ENCODE measurements at places on chromosomes 11 and 22.
A peak's percentile ranks its signal among the peaks of the same experiment; 100 is the strongest.

DNA sequence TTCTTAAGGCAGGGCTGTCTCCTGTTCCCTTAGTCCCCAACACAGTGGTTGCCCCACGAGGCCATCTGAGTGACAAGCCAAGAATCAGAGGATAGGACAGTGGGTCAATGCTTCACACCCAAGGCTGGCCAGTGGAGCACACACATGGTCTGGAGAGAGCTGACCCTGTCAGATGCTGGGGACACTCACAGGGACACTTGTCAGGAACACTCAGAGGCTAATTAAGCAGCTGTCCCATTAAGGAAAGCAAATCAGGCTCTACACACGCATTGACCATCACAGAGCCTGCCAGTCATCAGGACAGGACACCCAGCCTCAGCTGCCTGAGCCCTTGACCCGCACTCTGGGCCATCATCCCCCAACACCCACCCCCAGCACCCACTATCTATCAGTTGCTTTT, 18.2 kb downstream of the GDPD5 start:
- DNase-seq, result no peak

- peak; percentile 79 for DNase-seq
These were observed 37.0 kb upstream of the FTH1 start for GRCh38 chr11:62004473-62004872.

GRCh38 chr11:134244593-134244992, 8.6 kb downstream of the THYN1 start:
- DNase-seq, result no peak

GRCh38 chr11:64752175-64752970, 7.4 kb downstream of the PYGM start:
- peak; percentile 38 for DNase-seq

DNA sequence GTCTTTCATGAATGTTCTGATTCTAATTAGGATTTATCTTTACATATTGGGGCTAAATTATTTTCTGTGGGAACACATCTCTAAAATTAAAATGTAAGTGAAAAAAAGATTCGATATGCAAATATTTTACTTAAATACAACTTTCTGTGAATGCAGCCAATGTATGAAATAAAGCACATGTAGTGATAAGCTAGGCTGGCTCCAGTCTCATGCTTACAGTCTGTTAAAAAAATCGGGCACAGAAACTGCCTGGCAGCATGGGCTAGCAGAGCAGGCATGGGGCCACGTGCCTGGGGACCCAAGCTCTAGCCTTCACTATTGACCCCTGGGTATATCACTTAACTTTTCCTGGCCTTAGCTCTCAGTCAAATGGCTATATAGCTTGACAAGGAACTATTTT, 46.5 kb downstream of the NELL1 start:
- no peak for DNase-seq

DNA sequence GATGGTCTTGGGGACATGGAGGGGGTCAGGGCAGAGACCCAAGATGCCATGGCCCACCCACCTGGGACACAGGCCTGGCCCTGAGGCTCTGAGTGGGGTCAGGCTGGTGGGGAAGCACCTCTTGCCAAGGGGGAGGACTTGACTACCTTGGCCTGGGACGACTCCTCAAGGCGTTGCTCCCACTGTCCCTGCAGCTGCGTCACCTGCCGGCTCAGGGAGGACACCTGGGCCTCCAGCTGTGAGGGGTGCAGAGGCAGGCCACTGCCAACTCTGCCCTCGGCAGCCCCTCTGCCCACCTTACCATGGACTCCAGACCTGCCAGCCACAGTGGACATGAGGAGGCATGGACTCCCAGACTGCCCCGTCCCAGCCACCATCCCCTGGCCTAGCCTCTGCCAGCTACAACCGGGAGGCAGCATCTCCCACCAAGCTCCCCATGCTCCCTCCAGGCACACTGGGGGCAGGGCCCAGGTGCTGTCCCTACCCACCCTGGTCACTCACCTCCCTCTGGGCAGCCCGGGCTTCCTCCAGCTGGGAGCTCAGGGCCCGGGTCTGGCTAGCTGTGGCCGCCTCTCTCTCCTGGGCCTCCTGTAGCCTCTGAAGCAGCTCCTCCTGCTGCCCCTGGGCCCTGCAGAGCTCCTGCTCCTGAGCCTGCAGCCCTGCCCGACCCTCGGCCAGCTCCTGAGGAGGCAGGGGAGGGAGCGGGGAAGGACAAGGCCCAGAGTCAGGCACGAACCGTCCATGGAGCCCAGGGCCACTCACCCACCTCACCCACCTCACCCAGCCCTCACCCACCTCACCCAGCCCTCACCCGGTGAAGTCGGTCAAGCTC, 8.6 kb downstream of the CDC42BPG start:
- no peak for DNase-seq

DNA sequence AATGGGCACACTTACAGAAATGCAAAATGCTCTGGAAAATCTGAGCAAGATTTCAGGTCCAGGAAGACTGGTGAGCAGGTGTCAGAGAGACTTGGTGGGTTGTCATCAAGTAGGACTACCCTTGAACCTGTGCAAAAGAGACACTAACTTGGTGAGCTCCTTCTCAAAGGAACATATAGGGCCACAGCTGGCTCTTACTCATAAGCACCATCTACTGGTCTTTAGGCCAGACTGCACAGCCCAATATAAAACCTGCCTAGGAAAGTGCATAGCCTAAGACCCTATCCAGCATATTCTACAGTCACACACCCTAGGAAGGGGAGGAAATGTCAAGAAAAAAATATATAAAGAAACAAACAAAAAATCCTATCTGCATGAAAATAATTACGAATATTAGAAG, 18.2 kb upstream of the OR10W1 start:
- DNase-seq, result no peak

- DNase-seq, result peak; percentile 13
These were observed 3.8 kb downstream of the SMTNL1 start for GRCh38 chr11:57541169-57541568.

DNA sequence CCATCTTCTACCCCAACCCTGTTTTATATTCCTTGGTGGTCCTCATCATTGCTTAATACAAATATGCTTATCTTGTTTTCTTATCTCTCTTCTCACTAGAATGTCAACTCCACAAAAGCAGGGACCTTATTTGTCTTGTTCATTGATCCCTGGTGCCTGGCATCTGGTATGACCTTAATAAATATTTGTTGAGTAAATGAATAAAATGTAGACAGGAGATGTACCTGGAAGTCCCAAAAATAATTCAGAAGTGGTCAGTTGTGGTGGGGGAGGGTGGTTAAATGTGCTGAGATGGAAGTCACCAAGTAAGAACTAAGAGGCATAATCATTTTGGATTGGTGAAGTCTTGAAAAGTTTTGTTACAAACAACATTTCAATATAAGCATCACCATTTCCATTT, 214.8 kb upstream of the MPPED2 start:
- no peak for DNase-seq

DNA sequence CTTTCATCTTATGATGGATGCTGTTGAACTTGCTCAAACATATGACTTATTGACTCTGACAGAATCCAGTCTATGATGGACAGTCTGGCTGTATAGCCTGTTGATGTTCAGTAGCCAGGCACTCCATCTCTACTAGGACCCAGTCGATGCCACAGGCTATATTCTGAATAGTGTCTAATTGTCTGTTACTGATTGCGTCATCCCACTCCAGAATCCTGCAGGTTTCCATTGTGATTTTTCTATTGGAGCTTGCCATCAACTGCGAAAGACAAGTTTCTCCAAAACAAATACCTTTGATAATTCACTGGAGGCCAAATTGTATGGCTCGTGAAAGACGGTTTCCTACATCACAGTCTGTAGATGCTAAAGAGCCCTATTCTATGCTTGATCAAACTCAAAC, 481.7 kb upstream of the CHORDC1 start:
- DNase-seq, result no peak

DNA sequence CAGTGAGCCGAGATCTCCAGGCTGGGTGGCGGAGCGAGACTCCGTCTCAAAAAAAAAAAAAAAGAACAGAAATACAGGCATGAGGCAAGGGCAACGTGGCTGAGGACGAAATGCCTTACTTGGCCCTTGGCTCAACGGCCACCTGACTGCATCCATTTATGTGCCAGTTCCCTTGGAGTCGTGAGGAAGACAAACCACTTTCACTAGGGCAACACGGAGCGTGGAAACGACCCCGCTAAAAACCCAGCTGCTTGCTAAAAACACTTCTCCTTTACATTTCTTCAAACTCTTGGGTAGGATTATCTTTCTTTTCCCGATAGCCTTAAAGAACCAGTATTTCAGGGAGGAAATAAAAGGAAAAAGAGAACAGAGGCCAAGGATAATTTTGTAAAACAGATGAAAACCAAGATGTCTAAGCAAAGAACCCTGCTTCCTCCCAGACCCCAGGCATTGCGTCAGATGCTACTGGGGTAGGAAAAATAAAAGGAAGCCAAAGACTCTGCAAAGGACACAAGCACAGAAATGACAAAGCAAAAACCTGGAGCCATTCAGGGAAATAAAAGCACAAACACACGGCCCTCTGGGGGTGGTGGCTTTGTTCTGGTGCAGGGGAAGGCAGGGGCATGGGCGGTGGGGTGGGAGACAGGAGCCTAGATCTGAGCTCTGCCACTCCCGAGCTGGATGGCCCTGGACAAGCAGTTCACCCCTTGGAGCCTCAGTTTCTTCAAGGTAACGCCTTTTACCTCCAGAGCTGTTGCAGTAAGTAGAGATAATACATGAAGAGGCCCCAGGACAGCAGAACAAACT, 37.0 kb downstream of the PC start:
- DNase-seq, result no peak

GRCh38 chr11:6708876-6709275, 25.7 kb upstream of the MRPL17 start:
- DNase-seq, result no peak

GRCh38 chr11:46611526-46612304, 5.3 kb downstream of the HARBI1 start:
- no peak for DNase-seq

GRCh38 chr11:110113505-110113904, 20.3 kb downstream of the ZC3H12C start:
- no peak for DNase-seq

GRCh38 chr22:32627091-32627490, 152.5 kb downstream of the FBXO7 start:
- no peak for DNase-seq

DNA sequence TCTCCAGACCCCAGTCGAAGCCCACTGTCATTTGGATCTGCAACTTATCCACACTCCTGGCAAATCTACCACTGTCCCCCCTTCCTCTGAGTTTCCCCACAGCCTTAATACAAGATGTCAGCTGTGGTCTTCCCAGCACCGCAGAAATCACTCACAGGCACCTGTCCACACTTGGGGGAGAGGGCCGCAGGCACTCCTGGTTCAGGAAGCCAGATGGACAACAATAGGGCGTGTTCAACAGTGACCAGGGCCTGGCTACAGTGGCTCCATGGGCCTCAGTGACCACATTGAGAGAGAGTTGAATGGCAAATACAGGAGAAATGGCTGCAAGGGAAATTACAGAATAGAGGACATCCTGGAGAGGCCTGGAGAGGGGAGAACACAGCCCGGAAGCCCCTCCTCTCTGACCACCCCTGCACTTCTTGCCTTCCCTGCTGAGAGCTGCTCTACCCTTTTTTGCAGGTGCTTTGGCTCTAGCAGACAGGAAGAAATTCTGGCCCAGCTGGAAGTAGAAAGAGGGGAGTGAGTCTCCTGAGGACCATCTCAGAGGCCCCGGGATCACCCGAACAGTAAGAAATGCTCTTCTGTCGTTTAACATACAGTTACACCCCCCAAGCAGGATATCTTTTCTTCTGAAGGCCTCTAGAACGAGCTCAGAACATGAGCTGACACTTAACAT, 164.6 kb downstream of the FEZ1 start:
- DNase-seq, result peak; percentile 61

- DNase-seq, result no peak
These were observed 78.2 kb downstream of the FAT3 start for GRCh38 chr11:92302770-92303169.

GRCh38 chr11:68314203-68315170, 2.1 kb downstream of the LRP5 start:
- no peak for DNase-seq

GRCh38 chr22:26756675-26757293, 99.4 kb downstream of the MIAT start:
- peak; percentile 69 for DNase-seq

- no peak for DNase-seq
These were observed 537.8 kb upstream of the CCDC179 start for GRCh38 chr11:23398052-23398451.

GRCh38 chr22:19755722-19756287, 4.8 kb upstream of the TBX1 start:
- DNase-seq, result no peak

DNA sequence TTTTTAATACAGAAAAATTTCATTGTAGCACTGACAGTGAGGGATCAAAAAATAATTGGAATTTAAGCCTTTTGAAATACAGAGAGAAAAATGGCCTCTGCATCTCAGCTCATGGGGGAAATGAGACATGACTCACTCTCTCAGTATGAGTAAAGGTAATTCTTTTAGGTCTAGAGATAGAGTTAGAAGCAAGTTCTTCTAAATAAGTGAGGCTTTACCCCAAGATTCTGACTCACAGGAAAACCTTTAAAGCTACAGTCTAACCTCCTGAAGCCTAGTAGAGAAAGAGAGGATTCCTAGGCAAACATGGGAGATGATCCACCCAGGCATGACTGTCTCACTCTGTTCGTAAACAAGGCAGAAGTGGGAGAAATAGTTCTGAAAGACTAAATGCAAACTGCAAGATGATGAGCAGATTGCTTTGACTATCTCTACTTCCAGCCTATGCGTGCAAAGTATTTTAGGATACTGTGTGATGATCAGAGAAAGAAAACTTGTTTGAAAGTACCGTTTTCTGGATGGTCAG, 1003.3 kb upstream of the CCDC90B start:
- DNase-seq, result no peak

GRCh38 chr11:17473071-17473744, 3.4 kb downstream of the ABCC8 start:
- no peak for DNase-seq

- DNase-seq, result no peak
These were observed 14.8 kb downstream of the LGALS12 start for GRCh38 chr11:63520606-63521170.

GRCh38 chr22:39170825-39171622, 18.5 kb upstream of the CBX7 start:
- DNase-seq, result peak; percentile 89

- no peak for DNase-seq
These were observed 20.7 kb downstream of the POU2F3 start for GRCh38 chr11:120260616-120261015.

DNA sequence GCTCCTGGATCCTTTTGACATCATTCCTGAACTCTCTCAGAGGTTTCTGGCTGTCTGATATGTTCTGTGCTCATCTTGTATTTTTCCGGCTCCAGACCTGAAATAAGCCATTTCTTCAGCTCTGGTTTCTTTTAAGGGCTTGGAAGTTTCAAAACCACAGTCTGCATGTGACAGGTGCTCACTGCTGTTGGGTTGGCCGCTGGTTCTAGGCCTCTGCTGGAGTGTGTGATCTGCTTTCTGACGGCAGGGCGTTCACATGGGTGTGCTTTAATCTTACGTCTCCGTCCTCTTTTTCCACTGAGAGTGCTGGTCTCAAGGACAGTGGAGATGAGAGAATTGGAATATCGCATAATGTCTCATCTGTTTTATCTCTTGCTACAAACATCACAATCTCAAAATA, 10.3 kb downstream of the ZBED4 start:
- no peak for DNase-seq

- no peak for DNase-seq
These were observed 2.4 kb downstream of the ASPHD2 start for GRCh38 chr22:26431261-26431995.
